Inflammatory macrophage treated with lipopolysaccharide for 4 hours (primary cell): ENCODE measurements at places on chromosomes 13 and 19.
A peak's percentile ranks its signal among the peaks of the same experiment; 100 is the strongest.

DNA sequence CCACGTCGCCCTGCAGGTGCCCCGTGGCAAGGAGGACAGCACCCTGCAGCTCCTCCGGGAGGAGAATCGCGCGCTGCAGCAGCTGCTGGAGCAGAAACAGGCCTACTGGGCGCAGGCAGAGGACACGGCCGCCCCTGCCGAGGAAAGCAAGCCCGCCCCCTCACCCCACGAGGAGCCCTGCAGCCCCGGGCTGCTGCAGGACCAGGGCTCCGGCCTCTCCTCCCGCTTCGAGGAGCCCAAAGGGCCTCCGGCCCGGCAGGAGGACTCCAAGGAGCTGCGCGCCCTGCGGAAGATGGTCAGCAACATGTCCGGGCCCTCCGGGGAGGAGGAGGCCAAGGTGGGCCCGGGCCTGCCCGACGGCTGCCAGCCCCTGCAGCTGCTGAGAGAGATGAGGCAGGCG lies 11.6 kb downstream of the CBY2 start:
- DNase-seq: no peak

GRCh38 chr13:20171364-20171763 lies 10.5 kb upstream of the GJA3 start:
- no peak for DNase-seq

- peak; percentile 51 for DNase-seq
Observed at GRCh38 chr19:16185768-16186123, 536 bp downstream of the FAM32A start.

GRCh38 chr19:5059213-5059574 lies 90.3 kb downstream of the KDM4B start:
- DNase-seq: no peak

- DNase-seq: peak; percentile 52
Observed at GRCh38 chr13:42486711-42487198, 87.2 kb upstream of the TNFSF11 start.

- DNase-seq: no peak
Observed at GRCh38 chr13:52319876-52320275, 86.1 kb downstream of the THSD1 start.
